ENCODE measurements at places on chromosomes 16 and 17. TPM values are rescaled to one million over a fixed set of nuclear protein-coding genes. Genes with fewer than 3 reads are reported as not detected.
A peak's percentile ranks its signal among the peaks of the same experiment; 100 is the strongest.

DNA sequence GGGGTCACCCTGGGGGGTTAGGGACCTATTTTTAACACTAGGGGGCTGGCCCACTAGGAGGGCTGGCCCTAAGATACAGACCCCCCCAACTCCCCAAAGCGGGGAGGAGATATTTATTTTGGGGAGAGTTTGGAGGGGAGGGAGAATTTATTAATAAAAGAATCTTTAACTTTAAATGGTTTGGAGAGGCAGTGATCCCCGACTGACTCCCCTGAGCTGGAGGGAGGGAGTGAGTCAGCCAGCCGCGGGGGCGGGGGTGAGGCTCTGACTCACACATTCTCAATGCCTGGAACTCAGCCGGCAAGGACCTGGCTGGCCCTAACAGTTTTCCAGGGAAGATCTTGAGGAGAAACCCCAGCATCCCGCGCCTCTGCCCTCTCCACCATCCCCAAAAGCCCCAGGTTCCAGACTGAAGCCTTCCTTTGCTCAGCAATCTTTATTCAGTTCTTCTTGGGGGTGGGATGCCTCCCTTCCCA, 1.5 kb downstream of the HCFC1R1 start:
- DNase-seq = peak; percentile 88

GRCh38 chr16:56289862-56290261, 98.6 kb downstream of the GNAO1 start:
- DNase-seq = no peak

- no peak for DNase-seq
These were observed 105.6 kb downstream of the XYLT1 start for GRCh38 chr16:17365211-17365541.

DNA sequence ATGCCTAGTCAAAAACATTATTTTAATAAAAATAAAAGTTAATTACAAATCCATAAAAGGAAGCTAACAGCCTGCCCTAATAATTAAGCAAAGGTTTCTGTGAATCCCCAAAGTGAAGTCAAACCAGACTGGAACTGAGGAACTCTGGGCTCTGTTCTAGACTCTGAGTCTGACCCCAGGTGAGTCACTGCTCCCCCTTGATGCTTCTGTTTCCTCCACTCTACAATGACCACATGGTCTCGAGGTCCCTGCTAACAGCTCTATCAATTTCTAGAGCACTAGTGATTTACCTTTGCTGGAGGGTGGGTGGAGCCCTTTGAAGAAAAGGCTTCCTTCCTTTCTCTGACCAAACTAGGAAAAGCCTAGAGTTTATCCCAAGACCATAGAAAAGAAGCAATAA, 32.4 kb downstream of the XPO6 start:
- no peak for DNase-seq

- DNase-seq = no peak
These were observed 5.4 kb upstream of the TOP2A start for GRCh38 chr17:40422990-40423633.

Gene ABAT
- total RNA-seq = 35.2 TPM

Measured in transverse colon (tissue), 4 donors.